Dermis blood vessel endothelial cell (primary cell): ENCODE measurements at places on chromosomes 12 and 14. TPM values are rescaled to one million over a fixed set of nuclear protein-coding genes. Genes with fewer than 3 reads are reported as not detected.

The ACSM4 gene
- not detected in 2 replicates for total RNA-seq

The SLC5A8 gene
- total RNA-seq = not detected in 2 replicates

The TIGAR gene
- total RNA-seq = 11.2 and 19.7 TPM in 2 replicates

The SRGAP1 gene
- 2.9 and 12.9 TPM in 2 replicates for total RNA-seq

The IFT81 gene
- 8.2 and 10.2 TPM in 2 replicates for total RNA-seq
